ENCODE measurements at places on chromosomes 12 and 14.

GRCh38 chr12:23028158-23028802, 403.3 kb downstream of the ETNK1 start:
- no peak for DNase-seq

DNA sequence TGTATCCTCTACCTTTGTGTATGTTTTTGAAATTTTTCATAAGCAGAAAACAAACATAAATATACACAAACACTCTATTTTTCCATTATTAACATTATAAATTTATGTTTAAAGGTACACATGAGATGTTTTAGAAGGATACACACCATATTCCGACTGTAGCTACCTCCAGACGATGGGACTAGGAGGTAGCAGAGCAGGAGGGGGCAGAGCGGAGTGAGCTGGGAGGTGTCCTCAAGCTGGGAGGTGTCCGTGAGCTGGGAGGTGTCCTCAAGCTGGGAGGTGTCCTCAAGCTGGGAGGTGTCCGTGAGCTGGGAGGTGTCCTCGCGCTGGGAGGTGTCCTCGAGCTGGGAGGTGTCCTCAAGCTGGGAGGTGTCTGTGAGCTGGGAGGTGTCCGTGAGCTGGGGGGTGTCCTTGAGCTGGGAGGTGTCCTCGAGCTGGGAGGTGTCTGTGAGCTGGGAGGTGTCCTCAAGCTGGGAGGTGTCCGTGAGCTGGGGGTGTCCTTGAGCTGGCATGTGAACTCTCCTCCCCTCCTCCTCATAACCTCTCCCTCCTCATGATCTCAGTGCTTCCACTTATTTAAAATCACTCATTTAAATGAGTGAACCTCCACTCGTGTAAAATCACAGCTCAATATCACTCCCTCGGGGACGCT, 346.9 kb upstream of the SFSWAP start:
- no peak for DNase-seq

DNA sequence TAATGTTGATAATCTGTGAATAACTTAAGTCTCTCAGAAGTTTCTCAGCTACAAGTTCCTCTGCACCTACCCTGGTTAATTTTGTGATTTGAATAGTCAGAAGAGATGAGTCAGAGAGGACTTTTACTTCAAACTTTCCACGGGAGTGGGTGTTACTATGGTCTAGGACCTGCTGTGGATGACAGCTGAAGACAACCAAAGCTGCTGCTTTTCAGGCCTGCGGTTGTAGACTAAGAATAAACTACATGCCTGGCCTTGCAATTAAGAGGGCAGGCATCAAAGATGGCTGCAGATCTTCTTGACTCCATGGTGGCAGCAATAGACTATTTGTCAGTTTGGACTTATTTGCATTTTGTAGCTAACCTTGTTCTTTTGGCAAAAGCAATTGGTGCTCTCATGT, 227.1 kb upstream of the KRR1 start:
- no peak for DNase-seq

DNA sequence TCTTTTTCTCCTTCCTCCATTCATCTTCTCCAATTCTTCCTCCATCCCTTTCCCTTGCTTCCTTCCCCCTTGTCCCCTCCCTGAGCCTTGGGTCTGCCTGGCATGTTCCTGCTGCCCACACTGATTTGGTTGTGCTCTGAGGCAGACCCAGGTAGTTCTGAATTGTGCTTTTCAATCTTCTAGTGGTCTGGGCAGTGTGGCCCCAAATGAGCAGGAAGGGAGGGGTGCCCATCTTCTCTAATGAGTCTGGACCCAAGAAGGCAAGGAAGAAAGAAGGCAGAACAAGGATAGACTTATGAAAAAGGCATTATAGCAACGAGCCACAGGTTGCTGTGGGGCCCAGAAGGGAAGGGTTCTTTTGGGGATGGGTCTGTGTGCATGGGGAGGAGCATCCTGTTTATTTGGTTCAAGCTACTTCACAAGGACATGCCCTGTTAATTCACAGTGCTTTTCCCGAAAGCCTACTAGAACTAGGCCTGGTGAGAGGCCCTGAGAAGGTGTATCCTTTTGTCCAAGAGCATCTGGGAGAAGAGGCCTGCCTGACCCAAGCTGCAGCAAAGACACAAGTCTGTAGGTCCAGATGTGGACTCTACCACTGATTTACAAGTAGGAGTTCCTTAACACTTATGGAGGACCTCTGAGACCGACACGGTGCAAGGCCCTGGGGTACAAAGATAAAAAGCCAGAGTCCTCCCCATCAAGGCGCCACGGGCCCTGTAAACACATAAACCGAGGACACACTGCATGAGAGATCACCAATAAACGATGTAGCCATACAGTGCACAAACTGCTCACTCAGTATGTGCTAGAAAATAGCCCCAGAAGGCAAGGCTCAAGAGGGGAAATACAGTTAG, 1.1 kb upstream of the SUSD6 start:
- DNase-seq = no peak
